ENCODE measurements at places on chromosomes 3 and 15.

DNA sequence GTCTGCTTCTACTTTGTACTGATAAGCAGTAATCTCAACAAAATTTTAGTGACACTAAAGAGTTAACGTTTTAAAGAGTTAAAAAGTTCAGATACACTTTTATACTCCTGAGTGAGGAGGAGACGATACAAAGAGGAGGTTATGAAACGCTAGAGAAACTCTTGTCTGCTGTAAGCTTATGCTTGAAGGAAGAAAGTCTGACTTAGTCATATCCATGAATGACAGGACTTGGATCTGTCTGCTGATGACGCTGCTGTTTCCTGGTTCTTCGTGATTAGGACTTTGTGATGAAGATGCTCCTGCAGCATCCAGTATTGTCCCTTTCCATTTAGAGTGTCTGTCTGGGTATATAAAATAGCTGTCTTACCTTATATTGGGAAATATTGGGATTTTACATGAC, 15.8 kb downstream of the TCF12 start:
- DNase-seq, result no peak

- DNase-seq, result no peak
These were observed 10.7 kb downstream of the BMF start for GRCh38 chr15:40097968-40098476.

DNA sequence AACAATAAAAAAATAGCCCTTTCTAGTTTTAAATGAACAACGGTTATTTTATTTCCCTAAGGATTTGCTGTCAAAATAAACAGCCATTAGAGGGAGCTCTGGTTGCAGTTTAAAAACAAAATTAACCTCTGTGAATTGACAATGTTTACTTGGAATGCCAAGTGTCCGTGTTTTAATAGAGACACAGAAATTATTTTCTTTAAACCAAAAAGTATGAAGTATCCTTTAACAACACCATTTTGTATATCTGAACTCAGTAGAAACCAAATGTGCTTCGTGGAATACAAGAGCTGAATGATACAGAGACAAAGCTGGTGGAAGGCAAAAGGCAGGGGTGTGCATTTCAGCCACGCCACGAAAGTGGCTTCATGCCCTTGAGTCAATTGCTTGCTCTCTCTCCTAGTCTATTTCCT, 74.4 kb downstream of the MOBP start:
- DNase-seq, result no peak

- DNase-seq, result no peak
These were observed 1.3 kb downstream of the SLC7A14 start for GRCh38 chr3:170584585-170585007.

- no peak for DNase-seq
These were observed 105.0 kb downstream of the SSR3 start for GRCh38 chr3:156449710-156450574.

GRCh38 chr15:41490355-41490754, 3.3 kb upstream of the ITPKA start:
- DNase-seq, result peak; percentile 85

- no peak for DNase-seq
These were observed 4.6 kb upstream of the HACD3 start for GRCh38 chr15:65525622-65526021.

GRCh38 chr15:83850015-83850414, 196.1 kb downstream of the ADAMTSL3 start:
- no peak for DNase-seq

DNA sequence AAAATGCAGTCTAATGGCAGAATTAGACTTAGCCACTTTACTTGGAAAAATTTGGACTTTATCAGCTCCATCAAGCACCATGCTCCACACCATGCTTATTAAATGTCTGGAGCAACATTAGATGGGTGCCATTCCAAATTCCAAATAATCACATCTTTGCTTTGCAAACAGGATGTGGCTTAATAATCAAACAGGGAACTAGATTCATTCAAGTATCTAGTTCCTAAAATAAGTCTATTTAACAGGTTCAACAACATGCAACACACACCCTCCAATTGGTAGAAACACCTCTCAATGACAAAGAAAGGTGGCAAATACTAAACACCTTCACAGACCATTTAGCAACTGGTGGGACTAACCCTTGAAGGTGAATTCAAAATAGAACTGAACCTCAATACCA, 3.5 kb downstream of the HEXA start:
- no peak for DNase-seq

- no peak for DNase-seq
These were observed 4.0 kb upstream of the DAG1 start for GRCh38 chr3:49466085-49466484.

DNA sequence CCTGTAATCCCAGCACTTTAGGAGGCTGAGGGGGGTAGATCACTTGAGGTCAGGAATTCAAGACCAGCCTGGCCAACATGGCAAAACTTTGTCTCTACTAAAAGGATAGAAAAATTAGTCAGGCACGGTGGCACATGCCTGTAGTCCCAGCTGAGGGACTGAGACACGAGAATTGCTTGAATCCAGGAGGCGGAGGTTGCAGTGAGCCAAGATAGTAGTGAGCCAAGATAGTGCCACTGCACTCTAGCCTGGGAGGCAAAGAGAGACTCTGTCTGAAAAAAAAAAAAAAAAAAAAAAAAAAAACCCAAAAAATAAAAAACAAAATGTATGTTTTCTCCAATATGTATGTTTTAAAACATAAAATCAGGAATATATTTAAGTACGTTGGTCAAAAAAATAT, 16.3 kb downstream of the TARS3 start:
- no peak for DNase-seq

DNA sequence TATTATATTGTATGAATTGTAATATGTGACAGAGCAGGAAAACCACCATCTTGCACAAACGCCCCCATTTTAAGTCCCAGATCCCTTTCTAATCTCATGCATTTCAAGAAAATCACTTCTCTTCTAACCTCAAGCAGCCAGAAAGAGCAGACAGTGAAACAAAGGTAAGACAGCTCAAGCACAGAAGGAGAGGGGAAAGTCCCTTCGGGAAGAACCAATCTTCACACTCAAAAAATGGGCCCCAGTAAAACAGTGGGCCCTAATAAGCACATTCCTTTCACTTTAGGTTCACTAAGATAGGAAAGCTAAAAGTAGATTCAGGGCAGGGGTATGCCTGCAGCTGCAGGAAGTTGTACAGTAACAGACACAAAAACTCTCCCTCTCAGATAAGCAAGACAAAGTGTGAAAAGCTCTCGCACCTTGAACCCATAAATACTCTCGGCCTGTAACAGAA, 1268.7 kb downstream of the SI start:
- no peak for DNase-seq

DNA sequence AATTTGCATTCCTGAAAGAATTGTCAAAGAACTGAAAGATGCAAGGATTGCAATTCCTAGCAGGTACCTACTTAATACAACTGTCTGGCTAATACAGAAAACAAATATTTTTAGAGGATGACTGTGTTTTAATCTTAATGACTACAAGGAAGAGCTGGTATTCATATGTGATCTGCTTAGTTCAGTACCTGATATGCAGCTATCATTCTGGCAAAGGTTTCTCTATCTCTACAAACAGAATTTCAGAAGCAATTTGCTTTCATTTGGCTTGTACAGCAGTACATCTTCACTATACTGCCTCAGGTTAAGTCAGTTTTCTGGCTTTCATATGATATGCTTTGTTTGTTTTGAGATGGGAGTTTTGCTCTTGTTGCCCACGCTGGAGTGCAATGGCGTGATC, 51.3 kb downstream of the TBL1XR1 start:
- DNase-seq, result no peak

DNA sequence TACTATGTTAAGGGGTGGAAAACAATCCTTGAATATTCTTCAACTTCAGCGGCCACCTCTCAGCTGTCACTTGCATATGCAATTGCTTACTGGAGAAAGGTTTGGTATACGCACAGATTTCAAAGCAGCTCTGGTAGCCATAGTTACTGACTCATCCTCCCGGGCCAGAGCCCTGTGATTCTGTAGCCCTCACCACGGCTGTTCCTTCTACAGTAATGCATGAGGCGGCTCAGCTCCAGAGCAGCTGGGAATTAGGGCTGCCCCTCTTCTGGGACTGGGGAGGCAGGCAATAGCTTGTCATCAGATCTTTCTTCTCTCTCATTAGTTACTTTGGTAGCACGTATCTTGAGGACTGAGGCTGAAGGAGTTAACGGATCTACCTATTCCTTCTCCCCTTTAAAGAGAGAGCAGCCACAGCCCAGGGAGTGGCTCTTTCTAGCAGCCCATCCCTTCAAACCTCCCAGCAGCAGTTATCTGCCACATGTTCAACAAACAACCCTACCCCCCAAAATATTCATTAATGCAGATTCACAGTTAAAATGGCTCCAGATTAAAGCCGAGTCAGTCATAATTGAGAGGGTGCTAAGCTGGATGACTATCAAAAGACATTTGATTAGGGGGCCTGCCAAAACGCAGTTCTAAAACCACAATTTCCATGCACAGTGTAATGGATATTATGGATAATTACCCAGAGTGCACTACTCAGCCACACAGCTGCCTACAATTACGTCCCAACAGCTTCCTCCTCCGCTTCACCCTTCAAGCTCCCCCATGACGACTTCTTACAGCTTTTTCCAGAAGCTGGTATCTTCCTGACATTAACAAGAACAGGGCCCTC, 54.7 kb downstream of the ETV5 start:
- peak; percentile 19 for DNase-seq

- peak; percentile 75 for DNase-seq
These were observed 34.3 kb downstream of the ZMAT3 start for GRCh38 chr3:179037351-179037750.

GRCh38 chr3:126859415-126860246, 123.3 kb upstream of the PLXNA1 start:
- DNase-seq, result no peak

GRCh38 chr3:137325934-137326333, 368.2 kb downstream of the IL20RB start:
- no peak for DNase-seq

Measured in AG04449 (cell line).